ENCODE measurements at places on chromosomes 16 and 17.

GRCh38 chr17:62625184-62625869 is 2.1 kb upstream of the MRC2 start:
- DNase-seq: no peak

DNA sequence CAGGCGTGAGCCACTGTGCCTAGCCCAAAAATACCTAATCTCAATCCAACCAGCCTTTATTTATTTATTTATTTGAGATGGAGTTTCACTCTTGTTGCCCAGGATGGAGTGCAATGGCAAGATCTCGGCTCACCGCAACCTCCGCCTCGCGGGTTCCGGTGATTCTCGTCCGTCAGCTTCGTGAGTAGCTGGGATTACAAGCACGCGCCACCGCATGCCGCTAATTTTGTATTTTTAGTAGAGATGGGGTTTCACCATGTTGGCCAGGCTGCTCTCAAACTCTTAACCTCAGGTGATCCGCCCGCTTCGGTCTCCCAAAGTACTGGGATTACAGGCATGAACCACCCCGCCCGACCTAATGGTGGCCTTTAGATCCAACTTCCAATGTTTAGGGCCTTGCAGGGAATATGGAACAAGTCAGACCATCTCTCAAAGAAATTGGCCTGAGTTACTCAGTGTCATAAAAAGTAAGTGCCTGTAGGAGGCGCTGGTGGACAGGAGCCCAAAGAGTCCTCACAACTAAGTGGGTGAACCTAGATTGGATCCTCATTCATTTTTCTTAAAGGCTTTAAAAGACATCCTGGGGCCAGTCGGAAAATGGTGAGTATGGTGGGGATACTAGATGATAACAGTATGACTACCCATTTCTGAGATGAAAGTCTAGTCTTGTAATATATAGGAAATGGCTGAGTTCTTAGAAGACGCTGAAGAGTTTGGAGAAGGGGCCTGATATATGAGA is 4.6 kb downstream of the ZSCAN10 start:
- DNase-seq: no peak

DNA sequence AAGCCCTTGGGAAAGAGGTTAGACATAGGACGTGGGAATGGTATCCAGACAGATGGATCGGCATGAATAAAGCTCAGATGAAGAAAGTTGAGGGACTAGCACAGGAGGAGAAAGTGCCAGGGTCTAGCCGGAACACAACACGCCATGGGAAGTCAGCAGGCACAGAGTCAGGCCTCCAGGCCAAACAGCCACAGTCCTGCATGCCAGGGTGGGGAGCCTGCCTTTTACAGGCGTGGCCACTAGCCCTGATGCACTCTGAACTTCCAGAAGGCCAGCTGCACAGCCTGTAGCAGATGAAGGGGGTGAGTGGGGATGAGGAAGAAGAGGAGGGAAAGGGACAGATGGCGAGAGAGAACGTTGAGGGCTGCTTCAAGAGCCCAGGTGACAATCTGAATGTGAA is 5.2 kb downstream of the B9D1 start:
- DNase-seq: no peak

DNA sequence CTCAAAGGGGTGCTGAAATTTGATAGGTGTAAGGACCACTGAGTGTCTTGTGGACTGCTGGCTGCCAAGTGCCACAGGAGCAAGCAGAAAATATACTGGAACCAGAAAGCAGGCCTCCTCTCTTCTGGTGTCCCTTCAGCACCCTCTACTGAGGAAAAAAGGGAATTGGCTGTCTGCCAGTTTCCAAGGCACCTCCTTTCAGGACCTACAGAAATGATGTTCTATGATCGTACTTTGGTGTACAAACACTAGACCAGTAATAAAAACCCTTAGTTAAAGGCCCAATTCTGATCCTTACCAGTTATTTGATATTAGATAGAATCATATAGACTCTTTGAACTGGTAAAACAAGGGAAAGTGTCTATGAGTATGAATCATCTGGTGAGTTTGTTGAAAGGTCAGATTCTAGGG is 35.8 kb upstream of the BCAS3 start:
- peak; percentile 52 for DNase-seq

- no peak for DNase-seq
Measured at GRCh38 chr16:69093974-69094373, 11.5 kb upstream of the HAS3 start.

DNA sequence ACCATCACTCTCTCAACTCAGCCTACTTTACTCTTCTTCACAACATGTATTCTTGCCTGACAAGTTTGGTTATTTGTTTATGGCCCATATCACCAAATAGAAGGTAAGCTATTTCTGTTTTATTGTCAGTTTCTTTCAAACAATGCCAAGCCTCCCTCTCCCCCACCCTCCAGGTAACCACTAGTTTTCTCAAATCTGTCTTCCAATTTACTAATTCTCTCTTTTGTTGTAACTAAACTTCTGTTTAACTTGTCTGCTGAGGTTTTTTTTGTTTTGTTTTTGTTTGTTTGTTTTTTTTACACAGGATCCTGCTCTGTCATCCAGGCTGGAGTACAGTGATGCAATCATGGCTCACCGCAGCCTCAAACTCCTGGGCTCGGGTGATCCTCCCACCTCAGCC is 34.9 kb downstream of the CHCT1 start:
- DNase-seq: no peak

DNA sequence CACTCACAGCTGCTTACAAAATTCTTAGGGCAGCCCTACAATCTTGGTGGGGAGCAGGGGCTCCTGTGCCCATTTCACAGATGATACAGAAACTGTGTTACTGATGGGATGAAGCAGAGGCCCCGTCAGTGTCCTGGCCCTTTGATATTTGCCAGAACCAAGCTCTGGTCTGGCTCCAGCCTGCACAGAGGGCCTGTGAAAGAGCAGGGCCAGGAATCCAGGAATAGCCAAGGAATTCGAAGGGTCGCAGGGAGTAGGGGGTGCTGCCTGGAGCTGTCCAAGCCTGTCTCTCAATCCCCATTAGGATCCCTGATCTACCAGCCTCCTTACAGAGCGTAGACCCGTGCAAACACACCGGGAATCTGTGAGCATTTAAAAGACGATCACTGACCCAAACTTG is 86.3 kb upstream of the RCVRN start:
- DNase-seq: no peak

GRCh38 chr16:57112403-57113041 is 20.1 kb downstream of the CPNE2 start:
- DNase-seq: no peak

DNA sequence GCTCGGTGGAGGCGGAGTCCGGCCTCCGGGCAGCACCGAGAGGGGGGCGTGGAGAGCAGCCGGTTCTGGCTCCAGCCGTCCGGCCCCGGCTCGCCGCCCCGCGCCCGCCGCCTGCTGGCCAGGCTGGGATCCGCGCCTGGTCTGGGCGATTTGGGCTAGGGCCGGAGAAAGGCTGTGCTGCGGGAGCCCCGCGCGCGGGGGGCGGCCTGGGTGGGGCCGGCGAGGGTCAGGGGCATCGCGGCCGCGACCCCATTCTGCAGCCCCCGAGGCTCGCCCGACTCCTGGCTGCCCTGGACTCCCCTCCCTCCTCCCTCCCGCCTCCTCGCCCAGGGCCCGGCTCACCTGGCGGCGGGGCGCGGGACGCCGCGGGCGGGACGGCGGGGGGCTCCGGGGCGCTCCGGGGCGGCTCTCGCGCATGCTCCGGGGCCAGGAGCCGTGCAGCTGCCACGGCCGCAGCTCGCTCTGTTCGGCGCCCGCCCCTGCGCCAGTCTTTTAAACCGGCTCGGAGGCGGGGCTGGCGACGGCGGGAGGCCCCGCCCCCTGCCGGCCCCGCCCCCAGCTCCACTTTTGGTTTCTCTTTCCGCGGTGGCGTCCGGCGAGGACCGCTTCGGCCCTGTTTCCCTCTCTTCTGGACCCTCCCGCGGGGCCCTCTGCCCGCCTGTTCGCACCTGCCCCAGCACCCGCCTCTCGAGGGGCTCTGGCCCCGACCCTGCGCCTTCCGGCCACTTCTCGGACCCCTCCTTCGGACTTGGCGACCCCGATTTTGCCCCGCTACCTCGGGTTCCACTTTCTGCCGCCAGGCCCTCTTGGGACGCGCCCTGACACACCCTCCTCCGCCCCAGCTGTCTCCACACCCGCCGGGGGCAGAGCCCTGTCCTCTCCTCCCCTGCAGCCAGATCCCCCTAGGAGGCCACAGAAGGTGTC is at the start of gene SOCS1:
Gene SOCS1 (minus strand): TSS at position 468 of the 924 bp plus-strand sequence. CDS start 726 bp downstream, outside the sequence.
- peak; percentile 73 for DNase-seq

DNA sequence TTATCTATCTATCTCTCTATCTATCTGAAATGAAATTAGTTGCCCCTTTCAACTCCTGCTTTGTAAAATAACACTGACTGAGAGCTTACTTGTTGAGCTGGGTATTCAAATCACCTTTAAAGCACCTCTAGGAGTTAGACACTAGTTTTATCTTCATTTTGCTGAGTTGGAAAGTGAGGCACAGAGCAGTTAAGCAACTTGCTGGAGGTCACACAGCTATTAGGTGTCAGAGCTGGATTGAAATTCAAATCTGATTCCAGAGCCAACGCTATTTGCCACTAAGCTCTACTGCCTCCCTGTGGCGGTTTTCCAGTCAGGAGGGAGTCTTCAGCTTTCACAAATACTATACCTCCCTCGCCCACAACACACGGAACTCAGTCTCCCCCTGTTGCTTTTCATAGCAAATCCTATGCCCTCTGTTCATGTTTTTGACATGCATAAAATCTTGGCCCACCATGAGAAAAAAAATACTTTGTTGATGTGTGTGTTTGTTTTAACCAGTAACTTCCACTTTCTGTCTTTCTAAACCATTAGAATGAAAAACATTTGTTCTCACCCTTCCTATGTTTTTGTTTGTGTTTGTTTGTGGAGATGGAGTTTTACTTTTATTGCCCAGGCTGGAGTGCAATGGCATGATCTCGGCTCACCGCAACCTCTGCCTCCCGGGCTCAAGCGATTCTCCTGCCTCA is 74.8 kb upstream of the SMURF2 start:
- DNase-seq: no peak

DNA sequence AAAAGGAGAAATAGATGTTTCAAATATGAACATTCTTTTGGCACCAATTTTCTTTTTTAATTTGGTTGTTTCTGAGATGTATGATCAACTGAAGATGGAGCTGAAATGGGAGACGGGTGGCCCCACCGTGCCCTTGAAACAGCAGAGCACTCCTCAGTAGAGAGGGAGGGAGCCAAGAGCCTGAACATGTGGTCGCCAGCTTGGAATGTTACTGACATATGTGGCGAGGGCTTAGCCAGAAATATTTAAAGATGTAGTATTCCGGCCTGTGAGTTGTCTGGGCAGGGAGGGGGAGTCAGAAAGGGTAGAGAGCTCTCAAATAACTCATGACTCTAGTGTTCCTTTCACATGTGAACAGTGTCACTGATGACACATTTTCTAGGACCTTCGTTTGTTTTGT is 13.3 kb upstream of the MRC2 start:
- no peak for DNase-seq

GRCh38 chr17:38980490-38981217 is 13.5 kb upstream of the FBXO47 start:
- DNase-seq: no peak

DNA sequence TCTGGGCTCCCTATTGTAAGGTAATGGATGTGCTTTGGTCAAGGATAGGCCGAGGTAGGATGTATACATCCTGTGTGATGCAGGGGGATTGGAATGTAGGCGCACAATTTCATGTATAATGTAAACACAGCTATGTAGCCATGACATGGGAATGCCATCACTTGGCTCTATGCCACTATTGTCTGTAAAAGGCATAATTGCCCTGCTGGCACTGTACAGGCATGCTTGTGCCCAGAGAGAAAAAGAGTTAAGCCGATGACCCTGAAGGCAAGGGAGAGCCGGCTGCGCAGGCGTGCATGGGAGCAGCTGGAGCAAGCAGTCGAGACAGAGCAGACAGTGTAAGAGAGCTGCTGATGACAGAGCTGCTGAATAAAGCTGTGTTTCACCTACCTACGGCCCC is 212.5 kb upstream of the CPHXL start:
- DNase-seq: no peak

GRCh38 chr16:22660441-22661160 is 149.9 kb downstream of the NPIPB5 start:
- no peak for DNase-seq
